ENCODE measurements at places on chromosomes 13 and 19.
A peak's percentile ranks its signal among the peaks of the same experiment; 100 is the strongest.

- no peak for DNase-seq
Measured at GRCh38 chr19:31913103-31913661, 432.2 kb upstream of the ZNF507 start.

GRCh38 chr13:112838038-112838841 lies 130.8 kb upstream of the MCF2L start:
- DNase-seq, result no peak

DNA sequence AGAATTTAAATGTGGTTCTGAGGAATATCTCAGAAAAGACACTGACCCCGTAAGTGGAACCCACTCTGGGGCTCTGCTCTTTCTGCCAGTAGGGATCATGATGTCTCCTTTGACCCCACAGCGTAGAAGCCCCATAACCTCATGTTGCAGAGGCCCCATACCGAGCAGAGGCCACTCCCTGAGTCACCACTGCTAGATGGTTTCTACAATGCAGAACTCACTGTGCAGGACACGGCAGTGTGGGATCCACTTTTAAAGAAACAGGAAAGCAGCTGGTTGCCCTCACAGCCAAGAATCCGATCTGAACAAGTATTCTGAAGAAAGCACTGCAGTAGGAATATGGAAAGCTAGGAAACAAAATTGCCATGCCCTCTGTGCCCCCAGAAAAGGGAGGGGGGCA lies 4.2 kb downstream of the SLC7A1 start:
- no peak for DNase-seq

- DNase-seq, result peak; percentile 51
Measured at GRCh38 chr19:1028062-1028926, 1.9 kb downstream of the CNN2 start.

DNA sequence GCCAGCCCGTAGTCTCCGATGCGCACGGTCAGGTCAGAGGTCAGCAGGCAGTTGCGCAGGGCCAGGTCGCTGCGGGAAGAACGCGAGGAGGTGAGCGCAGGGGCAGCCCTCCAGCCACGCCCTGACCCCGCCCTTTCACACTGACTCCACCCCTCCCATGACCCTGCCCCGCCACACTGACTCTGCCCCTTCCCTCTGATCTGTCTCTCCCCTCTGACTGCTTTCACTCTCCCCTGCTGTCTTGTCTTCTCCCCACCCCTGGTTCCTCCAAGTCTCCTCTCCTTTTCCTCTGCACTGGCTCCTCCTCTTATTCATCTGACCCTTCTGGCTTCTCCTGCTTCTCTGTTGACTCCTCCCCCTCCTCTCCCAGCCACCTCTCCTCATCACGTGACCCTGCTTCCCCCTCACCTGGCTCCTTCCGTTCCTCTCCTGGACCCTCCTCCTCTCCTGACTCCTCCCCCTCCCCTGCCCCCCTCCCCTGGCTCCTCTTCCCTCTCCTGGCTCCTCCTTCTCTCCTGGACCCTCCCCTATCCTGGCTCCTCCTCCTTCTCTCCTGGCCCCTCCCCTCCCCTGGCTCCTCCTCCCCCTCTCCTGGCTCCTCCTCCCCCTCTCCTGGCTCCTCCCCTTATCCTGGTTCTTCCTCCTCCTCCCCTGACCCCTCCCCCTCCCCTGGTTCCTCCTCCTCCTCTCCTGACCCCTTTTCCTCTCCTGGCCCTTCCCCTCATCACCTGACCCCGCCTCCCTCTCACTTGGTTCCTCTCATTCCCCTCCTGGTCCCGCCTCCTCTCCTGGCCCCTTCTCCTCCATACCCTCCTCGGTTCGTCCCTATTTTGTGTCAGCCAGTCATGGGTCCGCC lies 9.9 kb downstream of the LMTK3 start:
- DNase-seq, result peak; percentile 80

- no peak for DNase-seq
Measured at GRCh38 chr13:44413095-44413494, 39.5 kb downstream of the SERP2 start.

DNA sequence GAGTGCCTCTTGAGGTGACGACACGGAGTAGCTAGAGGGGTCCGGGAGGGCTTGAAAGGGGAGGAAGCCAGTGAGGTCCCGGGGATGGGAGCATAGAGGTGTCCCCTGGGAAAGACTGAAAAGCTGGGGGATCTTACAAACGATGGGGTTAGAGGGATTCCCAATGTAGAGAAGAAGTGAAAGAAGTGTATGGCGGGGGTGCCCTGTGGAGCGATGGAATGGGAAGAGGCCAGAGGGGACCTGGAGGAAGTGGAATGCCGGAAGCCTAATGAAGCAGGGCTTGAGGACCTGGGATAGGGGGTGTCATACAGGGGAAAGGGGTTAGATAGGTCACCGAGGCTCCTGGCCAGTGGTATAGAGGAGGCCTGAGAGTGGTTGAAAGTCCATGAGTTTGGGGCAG lies 580 bp downstream of the AP2A1 start:
- DNase-seq, result no peak

- DNase-seq, result no peak
Measured at GRCh38 chr13:114099191-114099590, 33.2 kb downstream of the RASA3 start.

GRCh38 chr19:22427960-22428913 lies 6.1 kb upstream of the ZNF98 start:
- DNase-seq, result no peak

DNA sequence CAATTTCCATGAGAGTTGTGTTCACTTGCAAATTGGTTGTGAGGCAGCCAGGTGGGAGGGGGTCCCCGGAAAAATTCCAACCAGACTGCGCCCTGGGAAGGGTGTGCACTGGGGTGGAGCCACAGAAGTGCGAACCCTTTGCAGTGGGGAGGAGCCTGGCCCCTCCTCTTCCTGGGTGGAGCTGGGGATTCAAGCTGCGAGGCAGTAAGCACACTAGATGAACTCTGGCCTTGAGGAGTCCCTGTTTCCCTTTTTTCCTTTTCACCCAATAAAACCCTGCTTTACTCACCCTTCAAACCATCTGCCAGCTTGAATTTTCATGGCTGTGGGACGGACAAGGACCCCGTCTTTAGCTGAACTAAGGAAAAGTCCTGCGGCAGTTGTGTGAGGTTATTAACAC lies 31.0 kb upstream of the MBNL2 start:
- no peak for DNase-seq

DNA sequence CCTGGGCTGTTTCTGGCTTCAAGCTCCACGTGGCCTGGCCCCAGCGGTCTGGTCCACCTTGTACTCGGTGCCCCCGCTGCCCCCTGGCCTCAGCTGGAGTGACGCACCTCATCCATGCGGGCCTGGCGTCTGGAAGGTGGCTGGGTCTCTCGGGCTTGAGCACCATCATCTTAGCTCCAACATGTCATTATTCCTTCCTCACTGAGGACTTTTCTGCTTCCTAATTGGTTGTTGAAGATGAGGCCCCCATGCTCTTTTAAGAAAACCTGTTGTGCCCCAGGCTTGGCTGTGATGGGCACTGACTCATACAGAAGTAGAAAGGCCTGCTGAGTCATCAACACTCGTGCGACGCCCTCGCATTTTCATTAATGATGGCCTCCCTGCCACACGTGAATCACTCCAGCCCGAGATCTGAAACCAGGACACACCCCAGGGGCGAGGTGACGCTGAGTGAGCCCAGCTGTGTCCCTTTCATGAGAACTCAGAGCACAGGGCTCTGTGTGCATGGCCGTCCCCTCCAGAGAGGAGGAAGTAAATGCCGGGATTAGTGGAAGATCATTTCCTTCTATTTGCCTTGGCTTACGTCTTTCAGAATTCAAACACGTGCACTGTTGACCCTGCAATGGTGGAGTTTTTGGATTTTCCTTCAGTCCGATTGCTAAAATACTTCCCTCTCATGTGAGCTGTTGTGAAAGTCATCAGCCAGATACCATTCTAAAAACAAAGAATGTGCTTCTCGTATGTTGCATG lies 14.0 kb upstream of the GJA3 start:
- DNase-seq, result peak; percentile 11

GRCh38 chr19:39915101-39915847 lies 19.2 kb downstream of the FCGBP start:
- no peak for DNase-seq

- DNase-seq, result no peak
Measured at GRCh38 chr19:1457031-1457739, 7.3 kb downstream of the APC2 start.

- DNase-seq, result peak; percentile 49
Measured at GRCh38 chr13:107864543-107865317, 350.6 kb downstream of the LIG4 start.

DNA sequence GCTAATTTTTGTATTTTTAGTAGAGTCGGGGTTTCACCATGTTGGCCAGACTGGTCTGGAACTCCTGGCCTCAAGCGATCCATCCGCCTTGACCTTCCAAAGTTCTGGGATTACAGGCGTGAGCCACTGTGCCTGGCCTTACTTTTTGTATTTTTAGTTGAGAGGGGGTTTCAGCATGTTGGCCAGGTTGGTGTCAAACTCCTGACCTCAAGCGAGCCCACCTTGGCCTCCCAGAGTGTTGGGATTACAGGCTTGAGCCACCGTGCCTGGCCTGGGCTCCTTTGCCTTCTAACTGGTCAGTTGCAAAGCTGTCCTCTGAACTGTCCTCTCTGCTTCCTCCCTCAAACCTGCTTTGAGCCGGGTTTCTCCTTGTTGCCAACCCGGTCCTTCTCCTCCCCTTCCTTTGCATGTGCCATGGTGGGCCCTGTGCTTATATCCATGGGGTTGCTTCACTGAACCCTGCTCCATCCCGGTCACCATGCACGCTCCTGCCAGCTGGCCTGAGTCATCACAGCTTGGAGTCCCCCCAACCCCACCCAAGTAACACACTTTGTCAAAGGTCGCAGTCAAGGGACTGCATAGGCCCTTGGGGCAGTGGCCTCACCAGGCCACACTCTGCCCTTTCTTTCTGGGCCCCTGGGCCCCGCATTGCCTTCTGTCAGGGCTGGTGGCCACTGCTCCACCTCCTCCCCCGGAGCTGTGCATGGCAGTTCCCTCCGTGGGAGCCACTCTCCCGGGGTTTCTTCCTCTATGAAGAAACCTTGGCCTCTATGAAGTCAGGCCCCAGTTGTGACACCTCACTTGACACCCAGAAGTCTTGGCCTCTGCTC lies 21.2 kb downstream of the WTIP start:
- no peak for DNase-seq

GRCh38 chr19:29712744-29713516 lies 2.1 kb downstream of the C19orf12 start:
- DNase-seq, result no peak

GRCh38 chr19:33278403-33279269 lies 23.7 kb downstream of the CEBPA start:
- no peak for DNase-seq

DNA sequence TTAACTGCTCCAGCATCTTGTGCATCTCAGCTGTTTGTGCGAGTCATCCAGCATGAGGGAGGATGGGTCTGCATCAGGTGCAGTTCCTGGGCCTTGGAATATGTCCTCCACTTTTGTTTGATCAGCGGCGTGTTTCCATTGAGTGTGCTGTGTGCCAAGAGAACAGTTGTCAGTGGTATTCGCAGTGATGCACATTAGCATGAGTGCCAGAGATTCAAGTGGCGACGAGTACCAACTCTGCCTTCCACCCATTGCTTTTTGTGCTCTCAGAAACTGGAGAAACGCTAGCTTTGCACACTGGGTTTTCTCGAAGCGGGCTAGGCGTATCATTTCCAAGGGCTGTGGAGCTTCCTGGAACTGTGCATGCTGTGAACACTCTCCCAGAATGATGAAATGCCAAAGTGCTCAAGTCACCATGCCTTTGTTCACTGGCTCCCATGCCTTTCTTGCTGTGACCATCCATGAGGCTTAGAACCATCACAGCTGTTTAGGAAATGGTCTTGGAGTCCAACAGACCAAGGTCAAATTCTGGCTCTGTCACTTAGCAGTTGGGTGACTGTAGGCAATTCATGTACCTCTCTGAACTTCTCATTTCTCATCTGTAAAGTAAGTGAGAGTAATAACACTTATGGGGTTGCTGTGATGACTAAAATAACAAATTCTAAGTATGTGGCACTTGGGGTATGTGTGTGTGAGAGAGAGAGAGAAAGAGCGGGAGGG lies 18.4 kb downstream of the LRCH1 start:
- peak; percentile 55 for DNase-seq

DNA sequence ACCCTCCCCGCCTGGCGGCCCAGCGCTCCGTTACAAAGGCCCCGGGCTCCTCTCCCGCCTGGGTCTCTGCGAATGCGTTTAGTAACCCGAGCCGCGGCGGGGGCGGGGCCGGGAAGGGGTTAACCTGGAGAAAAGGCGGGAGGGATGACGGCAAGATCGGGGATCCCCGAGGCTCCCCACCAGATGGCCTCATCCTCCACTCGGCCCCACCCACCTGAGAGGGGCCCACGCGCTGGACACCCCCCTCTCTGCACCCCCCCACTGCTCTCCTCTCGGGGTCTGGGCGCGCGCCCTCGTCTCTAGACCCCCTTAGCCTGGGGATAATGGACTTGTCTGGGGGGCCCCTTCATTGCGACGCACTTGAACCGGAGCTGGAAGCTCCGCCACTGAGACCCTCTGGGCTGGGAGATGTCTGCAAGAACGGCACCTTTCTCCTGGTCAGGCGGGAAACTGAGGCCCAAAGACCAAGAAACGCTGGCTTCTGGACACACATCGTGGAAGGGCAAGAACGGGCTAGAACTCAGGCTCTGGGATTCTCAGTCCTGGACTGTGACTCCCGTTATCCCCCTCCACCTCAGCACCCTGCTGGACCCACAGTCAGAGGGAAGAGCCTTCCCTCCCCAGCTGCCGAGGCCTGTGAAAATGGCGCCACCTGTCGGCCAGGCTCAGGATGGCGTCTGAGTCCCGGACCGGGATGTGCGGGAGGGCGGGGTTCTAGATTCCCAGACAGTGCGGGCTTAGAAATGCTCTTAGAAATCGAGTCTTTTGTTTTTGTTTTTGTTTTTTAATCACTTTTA lies 2.9 kb upstream of the LTBP4 start:
- peak; percentile 71 for DNase-seq

- no peak for DNase-seq
Measured at GRCh38 chr13:19981685-19982238, 23.2 kb downstream of the ZMYM2 start.

- no peak for DNase-seq
Measured at GRCh38 chr13:49561062-49561410, 24.3 kb downstream of the RCBTB1 start.

- peak; percentile 61 for DNase-seq
Measured at GRCh38 chr13:105363261-105364190, 1171.9 kb downstream of the EFNB2 start.

- no peak for DNase-seq
Measured at GRCh38 chr13:77510156-77510555, 25.4 kb upstream of the SCEL start.
